ENCODE measurements at places on chromosomes 12 and 14. TPM values are rescaled to one million over a fixed set of nuclear protein-coding genes. Genes with fewer than 3 reads are reported as not detected.

ZBTB39 gene
- 7.3 TPM for polyA plus RNA-seq

RNF212B gene
- not detected for polyA plus RNA-seq

KLHDC1 gene
- polyA plus RNA-seq, result 5.2 TPM

NRIP2 gene
- polyA plus RNA-seq, result not detected

KRT73 gene
- polyA plus RNA-seq, result not detected

TAS2R46 gene
- polyA plus RNA-seq, result not detected

KCNC2 gene
- 7.4 TPM for polyA plus RNA-seq

GPR68 gene
- polyA plus RNA-seq, result 2.1 TPM
